Activated T-cell treated with anti-CD3 and anti-CD28 coated beads for 4 hours (primary cell): ENCODE measurements at places on chromosomes 5 and 9.

GRCh38 chr5:121748686-121749085 is 103.0 kb upstream of the FTMT start:
- DNase-seq = no peak

DNA sequence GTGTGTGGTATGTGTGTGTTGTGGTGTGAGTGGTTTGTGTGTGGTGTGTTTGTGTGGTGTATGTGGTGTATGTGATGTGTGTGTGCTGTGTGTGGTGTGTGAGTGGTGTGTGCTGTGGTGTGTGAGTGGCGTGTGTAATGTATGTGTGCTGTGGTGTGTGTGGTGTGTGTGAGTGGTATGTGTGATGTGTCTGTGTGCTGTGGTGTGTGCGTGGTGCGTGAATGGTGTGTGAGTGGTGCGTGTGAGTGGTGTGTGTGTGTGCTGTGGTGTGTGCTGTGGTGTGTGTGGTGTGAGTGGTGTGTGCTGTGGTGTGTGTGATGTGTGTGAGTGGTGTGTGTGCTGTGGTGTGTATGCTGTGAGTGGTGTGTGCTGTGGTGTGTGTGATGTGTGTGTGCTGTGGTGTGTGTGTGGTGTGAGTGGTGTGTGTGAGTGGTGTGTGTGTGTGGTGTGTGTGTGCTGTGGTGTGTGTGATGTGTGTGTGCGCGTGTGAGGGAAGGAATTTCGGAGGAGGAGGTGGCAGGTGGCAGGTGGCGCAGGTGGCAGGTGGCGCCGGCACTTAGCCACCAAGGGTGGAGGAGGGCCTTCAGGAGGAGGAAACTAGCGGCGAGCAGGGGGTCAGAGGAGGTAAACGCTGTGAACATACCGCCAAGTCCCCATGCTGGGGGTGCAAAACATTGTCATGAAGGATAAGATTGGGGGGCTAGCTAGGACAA is 191.8 kb downstream of the MELK start:
- no peak for DNase-seq

GRCh38 chr9:38178237-38178636 is 109.2 kb upstream of the SHB start:
- DNase-seq = no peak

GRCh38 chr9:5513966-5514616 is 3.8 kb downstream of the PDCD1LG2 start:
- no peak for DNase-seq

GRCh38 chr9:108033976-108034964 is 544.7 kb upstream of the KLF4 start:
- no peak for DNase-seq

DNA sequence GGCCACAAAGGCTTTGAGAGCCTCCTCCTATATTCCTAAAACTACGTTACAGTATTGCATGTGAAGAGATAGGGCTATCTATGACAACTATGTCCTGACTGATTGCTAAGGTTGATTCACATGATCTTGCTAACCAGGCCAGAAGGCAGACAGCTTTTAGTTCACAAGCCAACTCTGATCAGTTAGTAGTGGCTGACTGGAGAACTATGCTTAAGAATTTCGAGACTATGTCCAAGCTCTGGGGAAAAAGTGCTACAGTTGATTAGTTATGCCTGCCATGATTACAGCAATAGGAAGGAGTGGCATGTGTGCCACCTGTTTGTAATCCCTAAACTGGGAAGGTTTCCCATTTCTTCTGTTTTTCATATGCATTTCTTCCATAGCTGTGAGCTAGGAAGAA is 223.4 kb downstream of the DOCK8 start:
- no peak for DNase-seq
